ENCODE measurements at places on chromosomes 12 and 14. TPM values are rescaled to one million over a fixed set of nuclear protein-coding genes. Genes with fewer than 3 reads are reported as not detected.

Gene CYP46A1
- total RNA-seq = not detected

Gene SLC7A8
- 2.4 TPM for total RNA-seq

Gene TMEM63C
- 1.4 TPM for total RNA-seq

Gene TMEM30B
- total RNA-seq = 20.5 TPM

Gene MYF5
- total RNA-seq = not detected

Gene ITGB7
- 9.4 TPM for total RNA-seq

Gene CISTR
- total RNA-seq = not detected

Gene KRT78
- 1.3 TPM for total RNA-seq

Gene FOXG1
- not detected for total RNA-seq

Gene LRP1-AS
- total RNA-seq = not detected

Gene TRIAP1
- total RNA-seq = 36.0 TPM

Gene TMTC1
- 16.6 TPM for total RNA-seq

Gene EID3
- 0.96 TPM for total RNA-seq

Gene SBNO1
- total RNA-seq = 23.9 TPM

Gene OTUB2
- total RNA-seq = 1.7 TPM

Gene LIN7A
- not detected for total RNA-seq

Gene ST8SIA1
- total RNA-seq = 0.85 TPM

Gene TEDC1
- total RNA-seq = 2.3 TPM

Gene TRHDE
- not detected for total RNA-seq

Gene RNASE7
- 36.1 TPM for total RNA-seq

Gene HOXC10
- total RNA-seq = 2.2 TPM

Gene SINHCAF
- total RNA-seq = 342 TPM

Gene SOX5
- under 0.01 TPM for total RNA-seq

Gene KRT71
- not detected for total RNA-seq

Gene IFNG-AS1
- total RNA-seq = under 0.01 TPM

Gene TMEM233
- 0.24 TPM for total RNA-seq

Gene PLA2G1B
- not detected for total RNA-seq

Gene CCDC63
- total RNA-seq = not detected

Gene RNASE3
- not detected for total RNA-seq

Gene PAPOLA
- total RNA-seq = 57.6 TPM

Gene RFX4
- not detected for total RNA-seq

Gene KCNH3
- total RNA-seq = not detected

Gene PLEKHG7
- not detected for total RNA-seq

Gene SDS
- total RNA-seq = not detected

Gene IL26
- total RNA-seq = not detected

Gene NUAK1
- 12.8 TPM for total RNA-seq
